Right atrium auricular region (tissue), 2 donors: ENCODE measurements at places on chromosomes 13 and 19. TPM values are rescaled to one million over a fixed set of nuclear protein-coding genes. Genes with fewer than 3 reads are reported as not detected.

- DNase-seq = no peak
- no peaks in the 10 kb centered on the region for H3K27me3 ChIP-seq
- H3K4me3 ChIP-seq = no peak overlapping the region
Measured at GRCh38 chr13:109131698-109132257, 502.4 kb downstream of the MYO16 start.

DNA sequence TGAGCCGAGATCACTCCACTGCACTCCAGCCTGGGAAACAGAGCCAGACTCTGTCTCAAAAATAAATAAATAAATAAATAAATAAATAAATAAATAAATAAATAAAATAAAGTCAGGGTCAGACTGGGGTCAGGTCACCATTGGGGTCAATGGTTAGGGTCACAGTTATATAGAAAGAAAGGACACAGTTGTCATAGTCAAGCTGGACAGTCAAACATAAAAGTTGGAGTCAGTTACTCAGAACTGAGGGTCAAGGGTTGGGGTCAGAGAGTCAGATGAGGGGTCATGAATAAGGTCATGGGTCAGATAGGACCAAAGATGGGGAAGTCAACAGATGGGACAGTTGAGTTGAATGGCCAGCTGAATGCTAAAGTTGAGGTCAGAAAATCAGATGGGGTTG is 16.7 kb upstream of the EPOR start:
- DNase-seq = no peak
- H3K4me1 ChIP-seq = no peaks in the 10 kb centered on the region
- H3K27me3 ChIP-seq = no peaks in the 10 kb centered on the region
- no peak overlapping the region for H3K4me3 ChIP-seq

DNA sequence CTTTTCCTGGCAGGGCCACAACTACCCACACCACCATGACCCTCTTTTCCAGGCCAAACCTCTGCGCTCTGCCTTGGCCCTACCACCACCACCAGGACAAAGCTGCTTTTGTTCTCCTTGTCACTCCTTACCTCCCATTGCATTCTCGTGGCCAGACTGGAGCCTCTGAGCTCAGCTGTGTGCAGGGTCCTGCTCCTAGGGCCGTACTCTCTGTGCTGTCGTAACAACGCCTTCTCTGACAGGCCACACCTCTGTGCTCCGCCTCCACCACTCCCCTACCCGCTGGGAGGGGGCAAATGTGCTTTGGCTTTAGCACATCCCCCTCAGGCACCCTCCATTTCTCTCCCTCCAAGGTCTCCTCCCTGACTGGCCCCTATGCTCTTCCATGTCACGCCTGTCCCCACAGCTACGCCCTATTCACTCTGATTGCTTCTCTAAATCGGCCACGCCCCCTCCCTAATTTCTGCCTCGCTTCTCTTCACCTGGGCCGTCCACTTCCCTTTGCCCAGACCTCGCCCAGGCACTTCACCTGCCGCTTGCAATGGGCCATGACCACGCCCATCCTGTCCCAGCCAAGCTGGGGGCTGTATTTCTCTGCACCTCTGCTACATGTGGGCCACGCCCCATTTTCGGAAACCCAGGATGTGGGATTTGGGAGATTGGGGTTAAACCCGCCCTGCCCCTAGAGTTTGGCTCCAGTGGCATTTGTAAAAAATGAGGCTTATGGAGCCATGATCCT is 472.3 kb downstream of the KLF12 start:
- H3K27ac ChIP-seq = no peak overlapping the region
- H3K36me3 ChIP-seq = no peaks in the 10 kb centered on the region
- no peak for DNase-seq

The WDR87 gene
- total RNA-seq = not detected

The SLC8A2 gene
- 0.28 TPM for total RNA-seq

The DAND5 gene
- total RNA-seq = 10.7 TPM

DNA sequence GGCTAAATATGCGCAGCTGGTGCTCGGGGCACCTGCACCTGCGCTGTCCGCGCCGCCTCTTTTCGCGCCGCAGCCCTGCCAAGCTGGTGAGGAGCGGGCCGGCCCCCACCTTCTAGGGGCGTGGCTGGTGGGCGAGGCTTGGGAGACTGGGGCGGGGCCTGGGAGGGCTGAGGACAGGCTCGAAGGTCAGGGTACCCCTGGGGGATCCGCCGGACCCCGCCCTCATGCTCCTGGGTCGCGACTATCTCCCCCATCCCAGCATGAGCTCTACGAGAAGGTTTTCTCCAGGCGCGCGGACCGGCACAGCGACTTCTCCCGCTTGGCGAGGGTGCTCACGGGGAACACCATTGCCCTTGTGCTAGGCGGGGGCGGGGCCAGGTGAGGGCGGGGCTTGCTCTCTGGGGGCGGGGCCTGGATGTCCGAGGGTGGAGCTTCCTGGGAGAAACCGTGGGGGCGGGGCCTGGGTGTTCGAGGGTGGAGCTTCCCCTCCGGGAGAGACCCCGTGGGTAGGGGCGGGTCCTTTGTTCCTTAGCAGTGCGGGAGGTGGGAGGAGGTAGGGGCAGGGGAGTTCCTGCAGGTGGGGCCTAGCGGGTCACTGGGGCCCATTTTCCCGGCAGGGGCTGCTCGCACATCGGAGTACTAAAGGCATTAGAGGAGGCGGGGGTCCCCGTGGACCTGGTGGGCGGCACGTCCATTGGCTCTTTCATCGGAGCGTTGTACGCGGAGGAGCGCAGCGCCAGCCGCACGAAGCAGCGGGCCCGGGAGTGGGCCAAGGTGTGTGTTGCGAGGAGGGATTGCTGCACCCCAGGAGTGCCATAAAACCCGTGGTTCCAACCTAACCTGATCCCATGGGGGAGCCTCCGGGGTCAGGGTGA is 19.7 kb downstream of the PNPLA6 start:
- no peaks in the 10 kb centered on the region for H3K27me3 ChIP-seq
- H3K4me3 ChIP-seq = no peak overlapping the region
- no peak overlapping the region for H3K27ac ChIP-seq
- H3K4me1 ChIP-seq = no peaks in the 10 kb centered on the region

- no peaks in the 10 kb centered on the region for H3K4me1 ChIP-seq
- DNase-seq = no peak
- no peak overlapping the region for H3K27ac ChIP-seq
- H3K27me3 ChIP-seq = no peaks in the 10 kb centered on the region
- H3K36me3 ChIP-seq = no peaks in the 10 kb centered on the region
- H3K4me3 ChIP-seq = no peak overlapping the region
Measured at GRCh38 chr13:66519259-66519658, 710.9 kb downstream of the PCDH9 start.

DNA sequence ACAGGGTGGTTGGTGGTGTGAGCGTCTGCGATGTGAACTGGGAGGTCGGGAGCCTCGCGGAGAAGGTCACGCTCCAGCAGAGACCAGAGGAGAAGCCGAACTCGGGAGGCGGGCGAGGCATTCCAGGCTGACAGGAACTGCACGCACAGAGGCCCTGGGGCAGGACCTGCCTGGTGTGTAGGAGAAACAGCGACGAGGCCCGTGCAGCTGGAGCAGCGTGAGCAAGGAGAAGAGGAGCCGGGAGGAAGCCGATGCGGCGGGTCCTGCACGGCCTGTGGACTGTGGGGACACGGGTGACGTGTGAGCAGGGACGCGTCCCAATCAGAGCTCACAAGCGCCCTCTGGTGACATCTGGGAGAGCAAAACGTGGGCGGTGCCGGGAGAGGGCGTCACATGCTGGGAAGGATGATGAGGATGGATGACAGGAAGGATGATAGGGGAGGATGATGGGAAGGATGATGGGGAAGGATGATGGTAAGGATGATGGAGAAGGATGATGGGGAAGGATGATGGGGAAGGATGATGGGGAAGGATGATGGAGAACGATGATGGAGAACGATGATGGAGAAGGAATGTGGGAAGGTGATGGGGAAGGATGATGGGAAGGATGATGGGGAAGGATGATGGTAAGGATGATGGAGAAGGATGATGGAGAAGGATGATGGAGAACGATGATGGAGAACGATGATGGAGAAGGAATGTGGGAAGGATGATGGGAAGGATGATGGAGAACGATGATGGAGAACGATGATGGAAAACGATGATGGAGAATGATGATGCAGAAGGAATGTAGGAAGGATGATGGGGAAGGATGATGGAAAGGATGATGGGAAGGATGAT is 16.1 kb upstream of the MADCAM1 start:
- DNase-seq = peak; percentile 87
- H3K4me3 ChIP-seq = peak overlapping the region; percentile 18
- no peaks in the 10 kb centered on the region for H3K4me1 ChIP-seq
- H3K36me3 ChIP-seq = no peaks in the 10 kb centered on the region
- H3K27ac ChIP-seq = peak overlapping the region; percentile 68
- H3K27me3 ChIP-seq = no peaks in the 10 kb centered on the region

GRCh38 chr13:98772794-98773452 is 20.5 kb upstream of the SLC15A1 start:
- DNase-seq = no peak
- no peak overlapping the region for H3K4me3 ChIP-seq
- H3K4me1 ChIP-seq = no peaks in the 10 kb centered on the region
- no peak overlapping the region for H3K27ac ChIP-seq

The C1QTNF9B gene
- total RNA-seq = 1.5 TPM

The CGB2 gene
- total RNA-seq = not detected

GRCh38 chr19:35620001-35620400 is 7.5 kb downstream of the HAUS5 start:
- no peaks in the 10 kb centered on the region for H3K36me3 ChIP-seq
- no peak overlapping the region for H3K4me3 ChIP-seq
- no peak for DNase-seq

The POLRMT gene
- total RNA-seq = 24.5 TPM

The WDR62 gene
- total RNA-seq = 10.6 TPM

GRCh38 chr13:111186305-111186935 is 71.3 kb downstream of the ARHGEF7 start:
- DNase-seq = no peak
- H3K4me3 ChIP-seq = no peak overlapping the region
- H3K4me1 ChIP-seq = no peaks in the 10 kb centered on the region
- no peaks in the 10 kb centered on the region for H3K27me3 ChIP-seq
- H3K27ac ChIP-seq = peak overlapping the region; percentile 64

DNA sequence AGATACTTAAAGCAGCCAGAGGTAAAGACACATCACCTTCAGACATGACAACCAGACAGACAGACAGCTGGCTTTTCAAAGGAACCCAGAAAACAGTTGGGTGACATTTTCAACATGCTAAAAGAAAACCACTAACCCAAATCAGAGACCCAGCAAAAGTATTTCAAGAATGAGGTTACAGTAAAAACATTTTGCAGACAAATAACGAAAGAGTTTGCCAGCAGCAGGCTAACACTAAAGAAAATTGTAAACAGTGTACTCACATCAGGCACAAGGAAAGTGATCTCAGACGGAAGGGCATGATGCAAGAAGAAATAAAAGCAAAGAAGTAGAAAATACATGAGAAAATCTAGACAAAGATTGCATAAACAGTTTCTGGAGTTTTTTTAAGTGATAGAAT is 46.4 kb downstream of the AP1M1 start:
- H3K27ac ChIP-seq = no peak overlapping the region
- DNase-seq = no peak
- H3K4me3 ChIP-seq = no peak overlapping the region
- no peaks in the 10 kb centered on the region for H3K27me3 ChIP-seq
- H3K36me3 ChIP-seq = no peaks in the 10 kb centered on the region

DNA sequence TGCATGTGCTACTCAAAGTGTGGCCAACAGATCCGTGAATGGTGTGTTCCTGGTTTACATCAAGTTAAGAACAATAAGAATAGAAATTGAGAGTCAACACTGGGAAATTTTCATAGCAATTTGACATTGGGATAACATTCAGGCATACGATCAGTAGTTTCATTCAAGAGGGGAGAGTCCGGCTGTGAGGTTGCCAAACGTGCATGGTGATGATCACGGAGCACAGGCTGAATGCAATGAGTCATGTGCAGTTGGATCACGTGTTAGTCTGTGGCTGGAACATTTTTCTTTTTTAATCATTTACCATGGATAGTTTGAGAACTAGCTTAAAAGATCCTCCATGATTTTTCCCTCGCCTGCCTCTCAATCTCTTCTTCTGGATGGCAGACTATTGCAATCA is 2.5 kb upstream of the DCT start:
- peak; percentile 64 for DNase-seq
- H3K27ac ChIP-seq = no peak overlapping the region
- no peaks in the 10 kb centered on the region for H3K4me1 ChIP-seq

DNA sequence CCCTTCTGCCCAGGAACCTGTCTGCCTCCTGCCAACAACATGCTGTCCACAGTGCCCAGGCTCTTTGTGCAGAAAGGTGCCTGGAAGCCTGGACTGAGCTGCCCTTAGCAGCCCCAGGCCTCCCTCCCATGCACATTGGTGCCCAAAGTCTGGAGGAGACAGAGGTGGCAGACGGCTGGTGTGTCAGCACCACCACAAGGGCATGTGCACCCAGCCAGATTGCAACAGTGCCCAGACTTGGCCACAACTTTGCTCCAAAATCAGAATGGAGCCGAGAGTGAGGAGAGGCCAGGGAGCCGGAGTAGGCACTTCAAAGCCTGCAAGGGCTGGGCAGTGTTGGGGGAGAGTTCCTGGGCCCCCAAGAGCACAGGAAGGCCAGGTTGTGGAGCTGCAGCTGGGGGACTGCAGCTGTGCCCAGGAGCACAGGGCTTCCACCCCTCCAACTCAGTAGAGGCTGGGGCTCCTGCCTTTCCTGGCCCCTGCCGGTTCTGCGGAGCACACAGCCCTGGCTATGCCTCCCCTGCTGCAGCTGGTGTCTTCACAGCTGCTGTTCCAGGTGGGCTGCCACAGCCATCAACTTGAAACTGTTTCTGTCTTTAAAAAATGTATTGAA is 1255.8 kb downstream of the SLITRK5 start:
- no peak overlapping the region for H3K27ac ChIP-seq
- H3K4me1 ChIP-seq = no peaks in the 10 kb centered on the region
- DNase-seq = no peak

DNA sequence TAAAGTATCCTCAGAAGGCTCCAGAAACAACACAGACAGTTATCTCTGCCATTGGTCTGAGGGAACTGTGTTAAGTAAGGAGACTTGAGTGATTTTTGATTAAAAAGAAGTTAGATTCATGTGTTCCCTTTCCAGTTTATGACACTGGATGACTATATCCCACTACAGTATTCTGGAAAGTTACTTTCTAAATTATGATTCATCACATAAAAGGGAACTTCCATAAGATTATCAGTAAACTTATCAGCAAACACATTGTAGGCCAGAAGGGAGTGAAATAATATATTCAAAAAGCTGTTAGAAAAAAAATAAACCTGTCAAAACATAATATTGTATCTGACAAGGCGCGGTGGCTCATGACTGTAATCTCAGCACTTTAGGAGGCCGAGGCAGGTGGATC is 700.0 kb downstream of the SLITRK6 start:
- no peak overlapping the region for H3K27ac ChIP-seq
- H3K4me3 ChIP-seq = no peak overlapping the region
- H3K36me3 ChIP-seq = no peaks in the 10 kb centered on the region
- no peaks in the 10 kb centered on the region for H3K27me3 ChIP-seq

DNA sequence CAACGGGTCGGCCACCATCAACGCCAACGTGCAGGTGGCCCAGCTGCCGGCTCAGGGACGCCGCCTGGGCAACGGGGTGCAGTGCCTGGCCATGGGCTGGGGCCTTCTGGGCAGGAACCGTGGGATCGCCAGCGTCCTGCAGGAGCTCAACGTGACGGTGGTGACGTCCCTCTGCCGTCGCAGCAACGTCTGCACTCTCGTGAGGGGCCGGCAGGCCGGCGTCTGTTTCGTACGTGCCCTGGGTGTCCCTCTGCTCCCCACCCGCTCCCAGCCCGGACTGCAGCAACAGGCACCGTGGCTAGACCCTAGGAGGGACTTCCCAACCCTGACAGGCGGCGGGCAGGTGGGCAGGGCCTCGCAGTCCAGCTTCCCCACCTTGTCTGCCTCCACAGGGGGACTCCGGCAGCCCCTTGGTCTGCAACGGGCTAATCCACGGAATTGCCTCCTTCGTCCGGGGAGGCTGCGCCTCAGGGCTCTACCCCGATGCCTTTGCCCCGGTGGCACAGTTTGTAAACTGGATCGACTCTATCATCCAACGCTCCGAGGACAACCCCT is 3.5 kb downstream of the ELANE start:
- H3K27ac ChIP-seq = no peak overlapping the region
- no peak for DNase-seq
- no peaks in the 10 kb centered on the region for H3K36me3 ChIP-seq
- no peak overlapping the region for H3K4me3 ChIP-seq
- no peaks in the 10 kb centered on the region for H3K4me1 ChIP-seq
